ENCODE measurements at places on chromosomes 5 and 9. TPM values are rescaled to one million over a fixed set of nuclear protein-coding genes. Genes with fewer than 3 reads are reported as not detected.
A peak's percentile ranks its signal among the peaks of the same experiment; 100 is the strongest.

Gene GLRA1
- total RNA-seq = not detected

Gene SPINK1
- total RNA-seq = not detected

Gene TYRP1
- not detected for total RNA-seq

Gene ANKRD55
- total RNA-seq = 5.7 TPM

Gene TAL2
- total RNA-seq = not detected

Gene PPIC
- not detected for total RNA-seq

Gene B4GALT1
- 44.5 TPM for total RNA-seq

Gene PTPDC1
- total RNA-seq = 5.6 TPM

Gene C9orf153
- 0.46 TPM for total RNA-seq

Gene PCDHGC4
- total RNA-seq = not detected

Gene CDKN2B
- not detected for total RNA-seq

DNA sequence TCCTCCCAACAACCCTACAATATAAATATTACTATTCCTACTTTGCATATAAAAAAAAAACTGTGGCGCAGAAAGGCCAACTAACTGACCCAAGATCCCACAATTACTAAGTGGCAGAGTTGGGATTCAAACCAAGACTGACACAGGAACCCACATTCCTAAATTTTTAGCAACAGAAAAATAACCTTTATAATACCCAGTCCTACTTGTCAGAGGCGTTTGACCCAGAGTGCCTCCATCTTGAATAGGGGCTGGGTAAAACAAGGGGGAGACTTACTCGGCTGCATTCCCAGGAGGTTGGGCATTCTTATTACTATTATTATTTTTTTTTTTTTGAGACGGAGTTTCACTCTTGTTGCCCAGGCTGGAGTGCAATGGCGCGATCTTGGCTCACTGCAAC lies 2.0 kb upstream of the SLC30A5 start:
- DNase-seq = no peak
- H3K36me3 ChIP-seq = peaks cover 9% of the 10 kb centered on the region
- no peak overlapping the region for H3K4me3 ChIP-seq
- peaks cover 14% of the 10 kb centered on the region for H3K4me1 ChIP-seq
- no peak overlapping the region for H3K27ac ChIP-seq

DNA sequence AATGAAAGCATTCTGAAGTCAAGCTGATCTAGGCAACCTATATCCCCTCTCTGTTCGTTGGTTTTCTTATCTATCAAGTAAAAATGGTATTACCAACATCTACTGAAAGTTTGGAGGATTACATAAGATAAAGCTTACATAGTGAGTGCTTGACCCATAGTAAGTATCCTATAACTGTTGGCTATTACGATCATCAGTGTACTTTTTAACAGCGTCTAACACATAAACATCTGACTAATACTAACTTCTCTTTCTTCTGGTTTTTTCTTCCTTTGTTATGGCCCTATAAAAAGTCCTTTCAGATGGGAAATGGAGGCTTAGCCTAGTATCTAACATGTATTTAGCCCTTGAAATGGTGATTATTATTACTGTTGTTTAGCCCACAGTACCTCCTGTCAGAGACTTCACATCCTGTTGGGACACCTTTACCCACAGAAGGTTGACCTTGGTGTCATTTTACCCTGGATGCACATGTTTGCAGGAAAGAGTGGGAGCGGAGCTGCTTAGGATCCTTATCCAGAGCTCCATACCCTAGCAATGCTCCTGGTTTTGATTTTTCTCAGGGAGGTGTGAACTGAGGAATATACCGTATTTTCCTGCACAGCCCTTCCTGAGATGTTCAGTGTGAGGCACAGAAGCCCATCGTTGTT lies 6.0 kb downstream of the INSYN2B start:
- no peak for DNase-seq
- H3K4me1 ChIP-seq = no peaks in the 10 kb centered on the region
- H3K27ac ChIP-seq = no peak overlapping the region
- H3K27me3 ChIP-seq = no peaks in the 10 kb centered on the region

DNA sequence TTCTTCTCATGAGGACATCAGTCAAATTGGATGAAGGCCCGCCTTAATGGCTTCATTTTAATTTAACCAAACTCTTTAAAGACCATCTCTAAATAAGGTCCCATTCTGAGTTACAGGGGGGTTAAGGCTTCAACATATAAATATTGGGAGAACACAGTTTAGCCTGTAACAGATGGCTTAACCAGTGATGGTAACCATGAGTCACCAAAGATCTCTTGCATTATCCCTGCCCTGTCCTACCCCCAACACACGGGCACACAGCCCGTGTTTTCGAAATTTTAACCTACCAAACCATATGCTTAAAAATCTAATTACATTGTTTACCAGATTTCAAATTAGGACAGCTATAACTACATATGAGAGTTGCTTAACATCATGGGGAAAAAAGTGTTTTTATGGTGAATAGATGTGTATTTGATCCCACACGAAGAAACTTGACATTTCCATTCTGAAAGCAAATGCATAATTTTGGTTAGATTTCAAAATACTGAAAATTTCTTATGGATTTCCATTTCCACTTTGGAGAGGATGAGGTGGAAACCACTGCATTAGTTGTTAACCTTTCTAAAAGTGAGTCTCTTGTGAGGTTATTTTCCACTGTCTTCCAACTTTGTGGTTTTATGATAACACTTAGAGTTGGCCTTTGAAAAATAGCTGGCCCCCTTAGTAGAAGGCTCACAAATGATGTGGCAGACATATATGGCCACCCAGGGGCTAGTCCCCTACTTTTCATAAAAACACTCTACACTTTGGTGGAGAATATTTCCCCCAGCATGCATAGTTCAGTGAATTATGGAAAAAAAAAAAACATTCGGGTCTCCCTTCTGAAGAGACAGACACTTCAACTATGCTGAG lies 849.3 kb downstream of the TLE1 start:
- no peak for DNase-seq
- H3K27me3 ChIP-seq = no peaks in the 10 kb centered on the region
- H3K27ac ChIP-seq = no peak overlapping the region
- H3K4me3 ChIP-seq = no peak overlapping the region
- H3K4me1 ChIP-seq = no peaks in the 10 kb centered on the region

GRCh38 chr5:170276140-170276539 lies 21.4 kb downstream of the LCP2 start:
- peaks cover 75% of the 10 kb centered on the region for H3K36me3 ChIP-seq
- no peak for DNase-seq
- peaks cover 93% of the 10 kb centered on the region for H3K4me1 ChIP-seq
- H3K4me3 ChIP-seq = peak overlapping the region; percentile 27
- H3K27me3 ChIP-seq = no peaks in the 10 kb centered on the region
- H3K27ac ChIP-seq = peak overlapping the region; percentile 92

GRCh38 chr5:97670447-97670846 lies 487.4 kb upstream of the RIOK2 start:
- H3K36me3 ChIP-seq = no peaks in the 10 kb centered on the region
- no peak overlapping the region for H3K27ac ChIP-seq
- no peak for DNase-seq
- no peaks in the 10 kb centered on the region for H3K4me1 ChIP-seq

DNA sequence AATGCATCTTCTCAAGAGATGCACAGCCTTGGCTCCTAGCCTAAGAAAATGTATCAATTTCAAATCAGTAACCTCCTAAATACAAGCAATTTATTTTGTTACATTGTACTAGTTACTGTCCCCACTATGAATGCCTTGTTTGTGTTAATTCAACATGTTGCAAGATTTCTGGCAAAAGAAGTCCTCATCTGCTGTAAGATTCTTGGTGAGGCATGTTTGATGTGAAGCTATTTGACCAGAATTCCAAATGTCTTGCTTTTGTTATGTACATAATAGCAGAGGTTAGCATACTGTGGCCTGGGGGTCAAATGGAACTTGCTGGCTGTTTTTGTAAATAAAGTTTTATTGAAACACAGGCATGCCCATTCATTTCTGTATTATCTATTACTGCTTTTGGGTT lies 1023.1 kb upstream of the WWC1 start:
- no peaks in the 10 kb centered on the region for H3K27me3 ChIP-seq
- H3K4me3 ChIP-seq = no peak overlapping the region
- H3K4me1 ChIP-seq = no peaks in the 10 kb centered on the region
- H3K36me3 ChIP-seq = no peaks in the 10 kb centered on the region
- no peak overlapping the region for H3K27ac ChIP-seq
- no peak for DNase-seq

GRCh38 chr5:59503220-59503619 lies 390.3 kb downstream of the PDE4D start:
- no peaks in the 10 kb centered on the region for H3K4me1 ChIP-seq
- DNase-seq = no peak
- no peak overlapping the region for H3K4me3 ChIP-seq
- H3K36me3 ChIP-seq = no peaks in the 10 kb centered on the region
- H3K27me3 ChIP-seq = peaks cover 6% of the 10 kb centered on the region
- H3K27ac ChIP-seq = no peak overlapping the region

GRCh38 chr5:40570408-40571129 lies 109.1 kb upstream of the PTGER4 start:
- DNase-seq = no peak
- no peaks in the 10 kb centered on the region for H3K36me3 ChIP-seq
- H3K27me3 ChIP-seq = no peaks in the 10 kb centered on the region
- H3K27ac ChIP-seq = peak overlapping the region; percentile 38

- DNase-seq = no peak
- H3K27me3 ChIP-seq = no peaks in the 10 kb centered on the region
- no peaks in the 10 kb centered on the region for H3K4me1 ChIP-seq
Measured at GRCh38 chr9:99966716-99967115, 60.3 kb downstream of the STX17 start.

- no peaks in the 10 kb centered on the region for H3K36me3 ChIP-seq
- DNase-seq = no peak
- H3K4me1 ChIP-seq = no peaks in the 10 kb centered on the region
- H3K27ac ChIP-seq = no peak overlapping the region
- no peak overlapping the region for H3K4me3 ChIP-seq
Measured at GRCh38 chr9:24488896-24489295, 56.8 kb downstream of the IZUMO3 start.

- H3K27me3 ChIP-seq = peaks cover 6% of the 10 kb centered on the region
- DNase-seq = no peak
- H3K4me3 ChIP-seq = no peak overlapping the region
- H3K4me1 ChIP-seq = no peaks in the 10 kb centered on the region
- H3K36me3 ChIP-seq = no peaks in the 10 kb centered on the region
- H3K27ac ChIP-seq = no peak overlapping the region
Measured at GRCh38 chr9:98634685-98635336, 73.9 kb downstream of the GABBR2 start.

GRCh38 chr5:180208435-180209081 lies 453 bp downstream of the RASGEF1C start:
- H3K36me3 ChIP-seq = no peaks in the 10 kb centered on the region
- H3K4me1 ChIP-seq = peaks cover 8% of the 10 kb centered on the region
- DNase-seq = peak; percentile 45
- H3K27me3 ChIP-seq = peaks cover 40% of the 10 kb centered on the region
- no peak overlapping the region for H3K27ac ChIP-seq
- H3K4me3 ChIP-seq = peak overlapping the region; percentile 25

DNA sequence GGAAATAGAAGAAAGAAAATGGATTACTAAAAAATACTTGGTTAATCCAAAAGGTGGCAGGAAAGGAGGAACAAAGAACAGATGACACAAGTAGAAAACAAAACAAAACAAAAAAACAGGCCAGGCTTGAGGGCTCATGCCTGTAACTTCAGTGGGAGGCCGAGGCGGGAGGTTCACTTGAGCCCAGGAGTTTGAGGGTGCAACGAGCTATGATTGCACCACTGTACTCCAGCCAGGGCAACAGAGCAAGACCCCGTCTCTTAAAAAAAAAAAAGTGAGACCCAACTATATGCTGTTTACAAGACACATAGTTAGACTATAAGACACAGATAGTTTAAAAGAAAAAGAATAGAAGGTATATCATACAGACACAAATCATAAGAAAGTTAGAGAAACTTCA lies 59.5 kb downstream of the AK8 start:
- H3K27ac ChIP-seq = no peak overlapping the region
- H3K27me3 ChIP-seq = peaks cover 17% of the 10 kb centered on the region
- H3K36me3 ChIP-seq = no peaks in the 10 kb centered on the region
- DNase-seq = no peak
- H3K4me1 ChIP-seq = no peaks in the 10 kb centered on the region

DNA sequence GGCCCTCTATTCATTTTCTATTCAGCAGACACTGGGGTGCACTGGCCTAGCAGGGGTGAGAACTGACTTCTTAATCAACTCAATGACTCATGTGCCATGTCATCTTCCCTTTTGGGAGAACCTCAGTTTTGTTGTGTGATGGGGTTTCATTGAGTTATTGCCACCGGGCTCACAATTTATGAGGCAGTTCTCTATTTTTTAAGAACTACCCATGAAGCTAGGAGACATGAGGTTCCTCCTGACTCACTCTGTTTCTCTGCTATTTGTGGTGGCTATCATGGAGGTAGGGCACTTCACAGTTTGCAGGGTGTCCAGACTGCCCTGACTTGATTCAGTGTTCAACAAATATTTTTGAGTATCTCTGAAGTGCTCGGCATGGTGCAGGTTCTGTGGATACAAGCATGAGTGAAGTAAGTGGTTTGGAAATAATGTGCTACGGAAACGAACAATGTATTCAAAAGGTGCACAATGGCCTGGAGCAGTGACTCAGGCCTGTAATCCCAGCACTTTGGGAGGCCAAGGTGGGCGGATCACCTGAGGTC lies 39.3 kb downstream of the SPARC start:
- no peak overlapping the region for H3K27ac ChIP-seq
- DNase-seq = peak; percentile 11
- no peaks in the 10 kb centered on the region for H3K27me3 ChIP-seq
- H3K36me3 ChIP-seq = no peaks in the 10 kb centered on the region

- no peak overlapping the region for H3K27ac ChIP-seq
- H3K27me3 ChIP-seq = peaks cover 3% of the 10 kb centered on the region
- H3K4me3 ChIP-seq = no peak overlapping the region
- H3K4me1 ChIP-seq = no peaks in the 10 kb centered on the region
Measured at GRCh38 chr5:9439531-9440292, 106.2 kb downstream of the SEMA5A start.

DNA sequence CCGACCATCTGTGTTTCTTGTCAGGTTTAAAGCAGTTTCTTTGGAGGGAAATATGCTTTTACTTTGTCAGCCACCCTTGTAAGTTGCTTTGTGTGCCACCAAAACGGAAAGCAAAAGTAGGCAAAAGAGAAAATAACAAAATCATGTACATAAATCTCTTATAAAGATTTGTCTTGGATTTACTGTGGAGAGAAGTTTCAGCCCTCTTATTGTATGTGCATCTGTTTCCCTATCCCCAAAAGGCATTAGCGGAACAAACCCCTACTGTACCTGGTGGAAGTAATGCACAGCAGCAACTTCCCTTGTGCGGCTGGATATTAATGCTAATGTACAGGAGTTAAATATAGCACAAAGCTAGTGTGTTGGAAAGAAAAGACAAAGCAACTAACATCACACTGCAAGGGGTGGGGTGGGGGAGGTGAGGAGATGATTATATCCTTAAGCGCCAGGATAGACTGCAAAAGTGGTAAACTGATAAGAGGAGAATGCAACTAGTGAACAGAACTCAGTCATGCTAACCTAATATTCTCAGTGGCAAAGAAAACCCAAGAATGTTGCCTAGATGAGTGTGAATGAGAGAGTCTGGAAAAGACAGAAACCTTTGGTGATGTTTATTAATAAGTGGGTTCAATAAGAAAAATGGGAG lies 396.5 kb upstream of the MEF2C start:
- H3K27ac ChIP-seq = no peak overlapping the region
- no peak for DNase-seq
- no peaks in the 10 kb centered on the region for H3K36me3 ChIP-seq
- H3K4me1 ChIP-seq = no peaks in the 10 kb centered on the region
- H3K27me3 ChIP-seq = peaks cover 7% of the 10 kb centered on the region
- no peak overlapping the region for H3K4me3 ChIP-seq

GRCh38 chr9:87882627-87883026 lies at the start of gene SPATA31E1:
Gene SPATA31E1 (plus strand): TSS chr9:87882877. CDS start chr9:87882892, 15 bp downstream.
- no peaks in the 10 kb centered on the region for H3K36me3 ChIP-seq
- H3K27me3 ChIP-seq = no peaks in the 10 kb centered on the region
- no peak within 1 kb of the TSS for H3K4me3 ChIP-seq
- H3K27ac ChIP-seq = no peak within 1 kb of the TSS
- no peak for DNase-seq
